ENCODE measurements at places on chromosomes 16 and 17. TPM values are rescaled to one million over a fixed set of nuclear protein-coding genes. Genes with fewer than 3 reads are reported as not detected.

DNA sequence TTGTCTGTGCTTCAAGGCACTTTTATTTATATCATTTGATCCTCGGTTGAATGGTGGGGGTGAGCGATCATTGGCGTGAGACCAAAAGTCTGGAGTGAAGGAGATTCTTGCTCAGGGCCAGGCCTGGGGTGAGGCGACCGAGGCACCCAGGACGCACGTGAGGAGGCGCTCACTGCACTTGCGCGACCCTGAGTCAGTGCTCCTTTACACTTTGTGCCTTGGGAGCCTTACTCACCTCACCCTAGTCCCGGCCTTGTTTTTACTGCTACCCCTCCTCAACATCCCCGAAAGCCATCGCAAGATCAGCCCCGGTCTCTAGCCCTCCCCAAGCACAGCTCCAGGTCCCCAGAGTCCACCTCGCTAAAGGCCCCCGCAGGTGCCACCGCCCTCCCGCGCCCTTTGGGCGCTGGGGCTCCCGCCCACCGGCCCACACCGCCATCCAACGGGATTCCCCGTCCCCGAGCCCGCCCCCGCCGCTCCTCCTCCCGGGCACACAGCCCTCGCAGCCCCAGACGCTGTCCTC lies 496 bp downstream of the EZH1 start:
- DNase-seq = peak; percentile 47

The ABCC1 gene
- total RNA-seq = 31.3 TPM

- no peak for DNase-seq
These were observed 7.2 kb upstream of the RAB37 start for GRCh38 chr17:74729866-74730265.

The ICAM2 gene
- 0.90 TPM for total RNA-seq

GRCh38 chr17:66146394-66146793 lies 45.5 kb downstream of the CEP112 start:
- no peak for DNase-seq

The HP gene
- total RNA-seq = not detected

- no peak for DNase-seq
These were observed 720 bp upstream of the ZPBP2 start for GRCh38 chr17:39867084-39867879.

The PRR15L gene
- total RNA-seq = 9.1 TPM

The TRIM72 gene
- under 0.01 TPM for total RNA-seq

The PRAC1 gene
- total RNA-seq = not detected

The COPZ2 gene
- total RNA-seq = 8.2 TPM

The TRIM47 gene
- total RNA-seq = 14.6 TPM

DNA sequence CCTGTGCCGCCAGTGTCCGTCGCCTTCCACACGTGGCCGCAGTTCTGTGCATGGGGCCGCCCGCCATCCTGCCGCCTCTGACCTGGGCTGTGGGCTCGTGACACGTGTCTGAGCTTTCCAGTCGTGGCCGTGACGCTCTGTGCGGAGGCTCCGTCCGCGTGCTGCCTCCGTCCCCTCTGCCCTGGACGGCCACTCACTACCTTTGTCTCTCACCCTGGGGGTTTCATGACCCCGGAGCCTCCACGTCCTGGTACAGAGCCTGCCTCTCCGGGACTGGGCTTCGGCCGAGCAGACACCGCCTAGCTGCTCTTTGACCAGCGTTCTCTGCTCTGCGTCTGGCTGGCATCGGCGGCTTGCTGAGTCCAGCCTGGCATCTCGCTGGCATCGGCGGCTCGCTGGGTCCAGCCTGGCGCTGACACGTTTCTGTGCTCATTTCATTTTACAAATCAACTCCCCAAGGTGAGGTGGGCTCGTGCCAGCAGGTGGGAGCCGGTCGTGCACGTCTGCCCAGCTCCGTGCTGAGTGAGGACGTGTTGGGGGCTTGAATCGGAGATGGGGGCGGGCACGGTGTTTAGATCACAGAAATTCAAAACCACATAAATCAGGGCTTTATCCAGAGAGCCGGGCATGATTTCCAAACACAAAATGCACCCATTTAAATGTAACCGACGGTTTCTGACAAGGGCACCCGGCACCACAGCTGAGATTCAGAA lies 44.3 kb upstream of the GNG13 start:
- no peak for DNase-seq

The USP22 gene
- total RNA-seq = 150 TPM

- no peak for DNase-seq
These were observed 275.8 kb downstream of the FOXL1 start for GRCh38 chr16:86854058-86854621.

DNA sequence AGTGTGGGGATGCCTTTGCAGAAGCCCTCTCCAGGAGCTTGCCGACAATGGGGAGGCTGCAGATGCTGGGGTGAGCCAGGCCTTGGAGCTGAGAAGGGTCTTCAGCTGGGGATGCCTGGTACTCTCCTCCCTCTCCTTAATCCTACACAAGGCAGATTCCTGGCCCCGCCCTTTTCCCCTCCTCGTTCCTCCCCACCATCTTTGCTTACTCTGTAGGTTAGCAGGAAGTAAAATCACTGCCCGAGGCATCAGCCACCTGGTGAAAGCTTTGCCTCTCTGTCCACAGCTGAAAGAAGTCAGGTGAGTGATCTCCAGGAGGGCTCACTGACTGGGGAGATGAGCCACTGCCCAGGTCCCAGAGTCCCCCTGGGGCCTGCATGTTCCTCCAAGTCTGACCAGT lies 38.7 kb downstream of the NLRC5 start:
- DNase-seq = peak; percentile 67

GRCh38 chr16:70267516-70267915 lies 15.8 kb upstream of the EXOSC6 start:
- DNase-seq = peak; percentile 57

The TEKT5 gene
- 0.53 TPM for total RNA-seq

The PGP gene
- total RNA-seq = 9.5 TPM

The TPSD1 gene
- total RNA-seq = not detected

DNA sequence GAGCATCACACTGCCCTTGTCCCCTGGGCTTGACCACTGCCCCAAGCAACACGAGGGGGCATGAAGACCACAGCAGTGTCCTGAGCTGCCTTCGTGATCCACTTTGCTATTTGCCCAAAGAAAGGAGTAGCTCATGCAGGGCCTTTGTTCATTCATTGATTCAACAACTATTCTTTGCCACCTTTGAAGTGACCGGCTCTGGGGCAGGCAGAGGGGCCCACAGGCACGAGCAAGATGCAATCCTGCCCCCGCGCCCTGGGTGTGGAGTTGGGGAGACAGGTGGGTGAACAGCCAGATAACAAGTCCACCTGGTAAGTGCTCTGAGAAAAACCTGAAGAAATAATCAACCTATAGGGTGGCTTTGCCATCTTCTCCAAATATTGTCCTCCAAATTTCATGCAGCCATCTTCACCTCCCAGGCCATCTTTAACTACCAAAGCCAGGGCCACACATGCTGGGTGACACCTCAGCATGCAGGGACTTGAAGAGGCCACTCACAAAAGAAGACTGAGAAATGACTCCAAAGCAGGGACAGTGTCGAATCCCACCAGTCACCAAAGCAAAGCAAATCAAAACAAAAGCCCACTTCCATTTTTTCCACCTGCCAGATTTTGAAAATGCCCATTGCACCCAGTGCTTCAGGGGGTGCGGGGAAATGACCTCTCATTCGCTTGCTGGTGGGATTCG lies 18.2 kb upstream of the RBFOX3 start:
- DNase-seq = no peak

- DNase-seq = peak; percentile 99
These were observed 31.3 kb upstream of the KRT17 start for GRCh38 chr17:41655611-41656111.

The CCL16 gene
- total RNA-seq = not detected

DNA sequence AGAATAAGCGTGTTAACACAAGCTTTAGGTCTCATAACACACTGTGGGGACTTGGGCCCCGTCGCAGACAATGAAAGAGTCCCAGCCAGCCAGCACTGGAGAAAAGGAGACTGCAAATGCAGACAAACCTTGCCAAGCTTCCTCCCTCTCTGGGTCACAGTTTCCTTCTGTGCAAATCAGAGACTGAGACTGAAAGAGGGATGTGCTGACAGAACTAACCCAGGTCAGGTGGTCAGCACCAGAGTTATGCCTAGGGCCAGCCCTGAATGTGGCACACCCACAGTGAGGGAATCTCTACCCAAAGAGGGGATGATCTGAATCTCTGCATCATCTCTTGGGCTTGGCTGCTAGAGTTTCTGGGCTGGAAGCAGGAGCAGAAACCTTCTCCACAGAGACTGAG lies 282.3 kb upstream of the CCL2 start:
- no peak for DNase-seq

DNA sequence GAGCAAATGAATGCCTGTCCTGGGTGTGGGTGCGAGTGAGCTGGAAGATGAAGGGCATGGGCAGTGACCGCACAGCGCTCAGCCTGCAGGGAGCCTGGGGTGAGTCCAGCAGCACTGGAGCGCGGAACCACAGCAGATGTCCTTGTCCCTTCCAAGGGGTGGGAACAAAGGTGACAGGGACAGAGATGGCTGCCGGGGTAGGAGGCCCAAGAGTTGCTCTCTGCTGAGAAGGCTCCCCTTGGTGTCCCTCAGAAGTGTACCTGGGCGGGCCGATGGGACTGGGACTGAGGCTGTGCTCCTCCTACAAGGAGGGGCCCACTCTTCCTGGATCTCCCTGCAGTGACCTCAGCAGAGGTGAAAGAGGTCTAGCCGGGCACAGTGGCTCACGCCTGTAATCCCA lies 7.6 kb upstream of the PGAP6 start:
- no peak for DNase-seq

- DNase-seq = no peak
These were observed 776.1 kb downstream of the KCNJ2 start for GRCh38 chr17:70945386-70945785.

GRCh38 chr16:26765087-26765486 lies 301.6 kb upstream of the C16orf82 start:
- DNase-seq = no peak

DNA sequence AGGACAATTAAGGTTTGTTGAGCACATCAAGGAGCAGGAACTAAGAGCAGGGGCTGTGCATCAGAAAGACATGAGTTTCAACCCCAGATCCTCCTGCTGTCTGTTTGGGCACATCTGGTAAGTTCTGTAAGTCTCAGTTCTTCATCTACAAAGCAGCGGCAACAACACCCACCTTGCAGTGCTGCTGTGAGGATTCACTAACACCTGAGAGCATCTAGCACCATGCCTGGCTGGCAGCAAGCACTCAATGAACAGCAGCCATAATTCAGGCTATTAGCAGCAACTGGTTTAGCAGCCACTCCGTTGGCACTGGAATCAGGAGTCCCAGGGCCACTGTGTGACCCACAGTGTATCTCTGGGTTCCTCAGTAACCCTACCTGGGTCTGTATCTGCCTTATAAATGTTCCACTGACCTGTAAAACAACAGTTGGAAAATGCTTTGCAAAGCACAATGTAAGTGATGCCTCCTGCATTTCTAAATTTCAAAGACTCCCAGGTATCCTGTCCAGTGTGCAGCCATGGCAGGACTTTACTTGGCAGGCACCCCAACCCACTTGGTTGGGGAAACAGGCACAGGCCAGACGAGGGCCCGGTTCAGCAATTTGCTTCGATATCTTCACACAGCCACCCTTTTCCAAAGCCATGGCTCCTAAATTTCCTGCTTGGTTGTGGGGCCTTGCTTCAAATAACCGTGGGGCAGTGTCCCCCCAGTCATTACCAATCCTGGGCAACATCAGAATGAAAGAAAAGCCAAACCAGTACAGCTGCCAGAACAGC lies 4.2 kb downstream of the ST3GAL2 start:
- no peak for DNase-seq

GRCh38 chr17:17114592-17115225 lies 72.5 kb downstream of the MPRIP start:
- no peak for DNase-seq

The PRKCB gene
- not detected for total RNA-seq

- peak; percentile 74 for DNase-seq
These were observed 1.7 kb upstream of the PGAP6 start for GRCh38 chr16:383326-384051.

GRCh38 chr16:3735541-3735940 lies 18.2 kb upstream of the TRAP1 start:
- no peak for DNase-seq

Measured in bronchial epithelial cell (primary cell).